Omental fat pad (tissue), 4 donors: ENCODE measurements at places on chromosomes 12 and 14. TPM values are rescaled to one million over a fixed set of nuclear protein-coding genes. Genes with fewer than 3 reads are reported as not detected.

- DNase-seq = no peak
Observed at GRCh38 chr12:24307716-24308335, 358.4 kb upstream of the SOX5 start.

DNA sequence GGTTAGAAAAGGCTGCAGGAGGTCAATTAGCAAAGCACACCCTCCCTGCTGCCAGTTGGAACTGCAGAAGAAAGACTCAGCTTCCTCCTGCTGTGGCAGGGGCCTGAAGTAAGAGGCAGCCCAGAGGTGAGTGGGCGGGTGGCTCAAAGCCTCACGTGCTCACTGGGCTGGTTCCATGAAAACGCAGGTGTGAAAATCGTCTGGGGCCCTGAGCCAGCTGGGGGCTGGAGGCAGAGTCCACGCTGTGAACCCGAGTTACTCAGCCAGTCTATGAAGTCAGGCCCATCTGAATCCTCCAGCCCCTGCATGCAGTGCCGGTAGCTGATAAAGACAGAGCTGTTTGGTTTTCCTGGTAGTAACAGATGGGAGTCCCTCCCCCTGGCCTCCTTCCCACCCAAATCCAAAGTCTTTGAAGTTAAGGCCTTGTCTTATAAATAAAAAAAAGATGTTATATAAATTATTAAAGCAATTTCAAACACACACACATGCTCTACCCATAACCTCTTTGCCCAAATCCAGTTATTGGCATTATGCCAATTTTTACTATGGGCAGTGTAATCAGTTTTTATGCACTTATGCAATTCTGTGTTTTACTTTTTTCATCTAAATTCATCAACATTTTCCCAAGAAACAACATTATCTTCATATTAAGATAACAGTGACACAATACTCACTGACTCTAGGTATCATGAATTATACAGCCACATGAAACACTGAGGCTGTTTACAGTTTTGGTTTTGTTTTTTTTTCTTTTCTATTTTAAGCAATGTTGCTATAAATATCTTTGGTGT is 57.9 kb upstream of the PNMA1 start:
- DNase-seq = no peak

GRCh38 chr12:93059925-93060665 is 131.0 kb upstream of the EEA1 start:
- DNase-seq = no peak

GRCh38 chr12:61574339-61574738 is 685.9 kb upstream of the USP15 start:
- DNase-seq = no peak

- DNase-seq = no peak
Observed at GRCh38 chr14:100391724-100392123, 68.6 kb downstream of the SLC25A47 start.

GRCh38 chr12:4849115-4849541 is 60.6 kb upstream of the KCNA1 start:
- no peak for DNase-seq

DNA sequence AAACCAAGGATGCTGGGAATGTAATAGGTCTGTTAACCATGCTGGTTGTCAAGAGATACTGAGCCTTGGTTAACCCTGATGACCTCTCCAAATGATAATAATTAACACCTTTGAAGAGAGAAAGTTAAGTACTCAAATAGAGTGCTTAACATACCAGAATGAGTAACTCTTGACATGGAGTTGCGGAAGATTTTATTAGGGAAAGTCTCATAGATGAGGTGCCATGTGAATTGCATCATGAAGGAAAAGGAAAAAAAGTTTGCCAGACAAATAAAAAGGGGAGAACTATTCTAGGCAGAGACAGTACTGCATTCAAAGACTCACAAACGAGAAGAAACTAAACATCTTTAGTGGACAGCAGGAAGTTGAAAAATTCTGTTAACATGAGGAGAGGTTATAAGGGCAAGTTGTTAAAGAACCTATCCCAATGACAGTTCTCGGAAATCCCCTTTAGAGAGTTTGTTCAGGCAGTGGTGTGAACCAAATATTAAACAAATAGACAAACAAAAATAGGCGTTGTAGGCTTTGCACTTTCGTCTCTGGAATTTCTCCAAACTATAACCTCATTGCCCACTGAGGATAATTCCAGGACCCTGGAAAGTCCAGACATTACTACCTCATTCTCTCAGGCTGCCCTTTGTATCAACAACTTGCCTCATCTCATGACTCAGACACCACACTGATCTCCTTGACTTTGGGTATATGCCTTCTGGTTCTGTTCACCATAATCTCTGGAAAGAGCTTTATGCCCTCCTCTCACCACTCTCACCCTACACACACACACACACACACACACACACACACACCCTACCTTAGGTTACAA is 435.0 kb downstream of the GXYLT1 start:
- no peak for DNase-seq

- DNase-seq = no peak
Observed at GRCh38 chr12:64825143-64826021, 935 bp downstream of the TBC1D30 start.

- DNase-seq = no peak
Observed at GRCh38 chr14:32682214-32682613, 256.5 kb upstream of the NPAS3 start.

DNA sequence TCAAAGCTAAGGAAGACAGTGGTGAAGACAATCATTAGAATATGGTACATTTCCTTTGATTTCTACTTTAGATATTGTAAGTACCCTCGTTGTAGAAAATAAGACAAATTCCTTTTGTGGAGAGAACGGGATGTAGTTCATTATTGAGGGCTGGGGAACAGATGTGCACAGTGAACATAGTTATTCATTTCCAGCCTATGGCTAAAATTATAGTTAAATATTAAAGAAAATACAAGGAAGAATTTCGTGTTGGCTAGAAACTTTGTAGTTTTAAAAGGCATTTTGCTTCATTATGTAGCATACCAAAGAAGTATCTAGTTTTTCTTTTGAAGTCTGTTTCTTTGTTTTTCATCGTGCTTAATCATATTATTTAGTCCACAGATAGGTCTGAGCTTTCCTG is 201.8 kb downstream of the ESR2 start:
- DNase-seq = no peak

GRCh38 chr12:70876952-70877351 is 43.6 kb downstream of the PTPRR start:
- no peak for DNase-seq

GRCh38 chr14:64719601-64720000 is 15.4 kb downstream of the PLEKHG3 start:
- DNase-seq = no peak

- no peak for DNase-seq
Observed at GRCh38 chr12:116832353-116832752, 48.9 kb downstream of the HRK start.

DNA sequence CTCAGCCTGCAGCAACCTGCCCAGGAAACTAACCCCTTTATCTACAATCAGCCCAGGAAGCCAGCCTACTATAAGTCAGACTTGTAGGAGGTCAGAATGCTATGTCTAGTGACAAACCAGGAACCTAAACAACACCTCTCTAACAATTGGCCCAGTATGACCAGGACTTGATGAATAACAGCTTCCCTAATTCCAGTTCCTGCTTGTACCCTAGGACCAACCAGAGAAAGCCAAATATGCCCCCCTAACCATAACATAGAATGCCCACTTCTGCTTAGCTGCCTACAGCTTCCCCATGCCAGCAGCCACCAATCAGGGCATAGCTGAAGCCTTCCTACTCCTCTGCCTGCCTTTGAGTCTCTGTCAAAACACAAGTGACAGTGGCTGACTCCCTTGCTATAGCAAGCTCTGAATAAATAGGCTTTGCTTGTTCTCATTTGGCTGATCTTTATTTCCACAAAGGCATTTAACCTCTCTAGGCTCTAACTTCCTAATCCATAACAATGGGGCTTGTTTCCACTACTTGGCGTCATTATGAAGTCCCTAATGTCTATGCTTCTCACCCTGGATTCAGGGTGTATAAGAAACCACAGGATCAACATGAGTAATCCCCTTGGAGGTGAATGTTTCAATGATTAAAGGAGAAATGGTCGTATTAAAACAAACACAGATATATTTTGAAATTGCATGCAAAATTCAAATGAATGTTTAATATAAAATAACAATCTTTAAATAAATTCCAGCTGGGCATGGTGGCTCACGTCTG is 220.2 kb downstream of the ANO6 start:
- DNase-seq = no peak

DNA sequence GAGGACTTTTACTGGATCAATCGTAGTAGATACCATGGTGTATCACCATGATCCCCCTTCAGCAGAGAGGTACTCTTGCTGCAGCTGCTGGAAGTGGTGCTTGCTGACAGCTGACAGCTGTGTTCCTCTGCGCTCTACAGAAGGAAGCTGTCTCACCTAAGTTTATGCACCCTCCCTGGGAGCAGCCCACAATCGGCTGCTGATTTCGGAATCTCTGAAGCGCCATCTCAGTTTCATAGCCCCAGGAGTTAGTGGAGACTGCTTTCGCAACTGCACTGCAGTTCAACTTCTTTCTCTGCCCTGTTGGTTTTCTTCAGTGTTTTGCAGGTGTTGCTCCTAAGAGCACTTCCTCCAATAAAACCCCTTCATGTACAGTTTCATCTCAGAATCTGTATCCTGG is 237.9 kb downstream of the PAWR start:
- DNase-seq = no peak

GRCh38 chr12:89470741-89471509 is 53.7 kb downstream of the GALNT4 start:
- DNase-seq = no peak

DNA sequence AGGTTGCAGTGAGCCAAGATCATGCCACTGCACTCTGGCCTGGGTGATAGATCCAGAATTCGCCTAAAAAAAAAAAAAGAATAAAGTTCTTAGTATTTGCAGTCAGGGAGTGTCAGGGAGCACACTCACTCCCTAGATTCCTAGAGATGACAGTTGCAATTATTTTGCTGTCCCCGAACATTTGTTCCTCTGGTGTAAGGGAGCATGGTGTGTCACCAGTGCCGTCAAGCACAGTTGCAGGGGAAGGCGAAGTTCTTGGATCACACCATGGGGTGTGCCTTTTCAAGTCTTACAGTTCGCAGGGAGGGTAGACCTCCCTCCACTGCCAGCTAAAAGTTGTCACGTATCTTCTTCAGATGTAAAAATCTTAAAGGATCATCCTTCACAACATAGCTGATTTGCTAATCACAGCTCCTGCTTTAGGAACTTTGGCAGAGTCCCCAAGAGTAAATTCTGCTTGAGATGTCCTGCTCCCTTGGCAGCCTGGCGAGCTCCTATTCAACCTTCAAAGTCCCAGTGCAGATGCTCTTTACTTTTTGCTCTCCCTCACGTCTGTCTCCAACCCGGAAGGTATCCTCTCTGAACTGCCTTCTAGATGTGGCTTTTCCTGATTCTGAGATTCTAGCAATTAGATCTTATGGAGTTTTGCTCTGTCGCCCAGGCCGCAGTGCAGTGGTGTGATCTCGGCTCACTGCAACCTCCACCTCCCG is 11.3 kb downstream of the ACACB start:
- no peak for DNase-seq

- DNase-seq = no peak
Observed at GRCh38 chr12:92927055-92927435, 2.0 kb downstream of the EEA1 start.

DNA sequence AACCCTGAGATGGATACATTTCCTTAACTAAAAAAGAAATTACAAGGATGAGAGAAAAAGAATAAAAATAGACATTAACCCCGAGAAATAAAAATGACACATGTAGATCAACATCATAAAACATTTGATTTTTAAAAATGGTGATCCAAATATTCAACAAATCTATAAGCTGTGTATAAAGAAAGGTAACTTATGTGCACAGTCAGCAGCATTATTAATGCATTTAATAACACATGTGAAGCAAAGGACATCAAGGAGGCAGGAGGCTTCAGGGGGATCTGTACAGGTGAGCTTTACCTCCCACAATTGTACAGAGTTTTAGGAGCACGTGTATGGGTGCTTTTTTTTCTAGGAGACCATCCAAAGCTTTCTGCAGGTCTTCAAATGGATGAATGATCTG is 76.1 kb downstream of the MED13L start:
- DNase-seq = no peak

DNA sequence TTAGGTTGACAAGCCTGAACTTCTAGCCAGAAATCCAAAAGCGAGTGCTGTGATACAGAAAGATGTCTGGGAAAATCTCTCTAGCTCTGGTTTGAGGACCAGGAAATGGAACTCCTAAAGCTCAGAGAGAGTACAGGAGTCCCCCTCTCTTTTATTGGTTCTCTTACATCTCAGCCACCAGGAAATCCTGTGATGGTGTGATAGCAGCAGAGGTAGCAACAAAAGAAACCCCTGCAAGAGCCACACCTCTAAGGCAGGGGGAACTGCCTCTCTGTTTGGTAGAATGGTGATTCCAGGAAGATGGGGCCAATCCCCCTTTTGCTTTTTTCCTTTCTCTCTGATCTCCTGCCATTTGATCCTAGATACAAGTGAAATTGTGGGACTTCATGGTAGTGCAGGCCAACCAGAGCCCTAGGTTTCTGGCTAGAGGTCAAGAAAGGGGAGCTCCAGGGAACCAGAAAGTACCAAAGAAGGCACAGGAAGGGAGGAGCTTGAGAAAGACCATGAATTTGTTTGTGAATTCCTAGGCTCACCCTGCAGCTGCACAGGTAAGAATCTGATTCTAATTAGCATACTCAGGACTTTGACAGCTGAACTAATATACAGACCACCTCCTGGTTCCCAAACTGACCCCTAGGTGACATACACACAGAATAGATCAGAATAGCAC is 88.5 kb downstream of the PAPLN start:
- DNase-seq = no peak

DNA sequence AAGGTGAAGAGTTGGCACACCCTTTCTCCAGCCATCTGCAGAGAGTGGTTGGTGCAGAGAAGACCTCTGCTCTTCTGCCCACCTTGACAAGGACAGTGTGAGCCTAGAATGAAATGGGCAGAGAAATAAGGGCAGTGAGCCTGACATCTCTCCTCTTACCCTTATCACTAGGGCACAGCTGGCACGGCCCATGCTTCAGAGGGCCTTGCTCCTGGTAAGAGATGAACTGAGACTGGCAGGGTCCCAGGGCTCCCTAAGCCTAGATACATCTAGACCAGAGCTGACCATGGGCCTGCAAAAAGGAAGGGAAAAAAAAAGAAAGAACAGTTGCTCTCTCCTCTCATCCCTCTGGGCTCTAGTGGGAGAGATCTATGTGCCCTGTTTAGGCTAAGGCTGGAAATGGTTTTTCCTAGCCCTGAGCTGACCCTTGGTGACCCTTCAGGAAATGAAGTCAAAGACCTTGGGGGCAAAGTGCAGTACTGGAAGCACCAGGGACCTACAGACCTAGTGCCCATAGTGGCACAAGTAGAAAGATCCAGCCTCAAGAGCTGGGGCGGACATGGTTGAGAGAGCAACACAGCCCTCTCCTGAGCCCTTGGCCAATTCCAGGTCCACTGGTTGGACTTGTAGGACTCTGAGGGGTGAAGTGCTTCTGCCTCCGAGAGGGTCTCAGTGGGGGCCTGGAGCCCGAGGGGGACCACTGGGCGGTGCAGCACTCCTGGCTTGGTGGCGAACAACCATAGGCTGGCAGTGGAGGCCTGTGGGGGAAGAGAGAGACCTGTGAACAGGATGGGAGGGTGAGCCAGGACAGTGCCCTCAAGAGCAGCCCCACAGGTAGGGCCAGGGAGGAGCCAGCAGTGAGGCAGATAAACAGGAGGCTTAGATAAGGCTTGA is 22.0 kb downstream of the PRPF40B start:
- DNase-seq = no peak

Gene FAM186B
- total RNA-seq = 0.48 TPM

Gene ITGB7
- 1.1 TPM for total RNA-seq

Gene B4GALNT1
- total RNA-seq = 3.0 TPM

Gene BEGAIN
- total RNA-seq = 8.6 TPM
